ENCODE measurements at places on chromosomes 3 and 15.

- no peak for DNase-seq
These were observed 95.9 kb upstream of the RNF7 start for GRCh38 chr3:141642215-141642614.

- no peak for DNase-seq
These were observed 263.3 kb downstream of the CLSTN2 start for GRCh38 chr3:140198242-140198641.

- DNase-seq: no peak
These were observed 14.3 kb downstream of the FLNB start for GRCh38 chr3:58022490-58022889.

DNA sequence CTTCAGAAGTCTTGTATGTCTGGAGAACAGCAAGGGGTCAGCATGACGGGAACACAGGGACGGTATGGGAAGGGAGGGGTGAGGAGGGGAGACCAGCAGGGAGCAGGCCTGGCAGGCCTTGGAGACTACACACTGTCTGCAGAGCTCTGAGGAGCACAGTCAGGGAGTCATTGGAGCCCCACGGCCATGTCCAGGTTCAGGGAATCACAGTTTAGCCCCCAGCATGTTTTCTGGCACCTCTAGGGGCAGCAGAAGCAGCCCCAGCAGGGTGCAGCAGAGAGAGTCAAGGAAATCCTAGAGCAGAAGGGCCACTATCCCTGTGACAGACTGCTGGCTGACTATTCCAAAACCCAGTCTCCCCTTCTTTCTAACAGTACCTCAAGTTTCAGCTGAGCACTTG lies 3.2 kb downstream of the LAMP3 start:
- no peak for DNase-seq

DNA sequence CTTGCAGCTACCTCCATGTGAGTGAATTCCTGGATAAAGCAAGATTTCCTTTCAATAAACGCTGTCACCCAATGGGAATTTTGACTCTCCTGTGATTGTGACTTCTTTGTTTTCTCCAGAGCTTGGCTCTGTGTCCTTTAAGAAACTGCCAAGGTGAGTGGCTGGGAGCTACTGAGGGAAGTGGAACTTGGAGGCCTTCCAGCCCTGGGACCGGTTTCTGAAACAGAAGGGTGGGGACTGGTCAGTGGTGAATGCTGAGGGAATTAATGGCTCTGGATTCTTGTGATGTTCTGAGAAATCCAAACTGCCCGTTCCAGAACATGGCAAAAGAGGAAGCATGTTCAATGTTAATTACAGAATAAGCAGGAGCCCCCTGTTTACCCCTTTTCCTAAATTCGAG lies 41.1 kb upstream of the MYZAP start:
- no peak for DNase-seq

GRCh38 chr3:117756563-117756962 lies 1047.0 kb downstream of the TUSC7 start:
- no peak for DNase-seq

GRCh38 chr15:66502491-66502890 lies 2.2 kb downstream of the RPL4 start:
- no peak for DNase-seq

GRCh38 chr3:11807686-11808085 lies 39.0 kb downstream of the TAMM41 start:
- no peak for DNase-seq

- DNase-seq: no peak
These were observed 3.9 kb downstream of the GRM2 start for GRCh38 chr3:51710631-51711351.

GRCh38 chr3:111434941-111435622 lies 106.9 kb upstream of the CD96 start:
- no peak for DNase-seq

DNA sequence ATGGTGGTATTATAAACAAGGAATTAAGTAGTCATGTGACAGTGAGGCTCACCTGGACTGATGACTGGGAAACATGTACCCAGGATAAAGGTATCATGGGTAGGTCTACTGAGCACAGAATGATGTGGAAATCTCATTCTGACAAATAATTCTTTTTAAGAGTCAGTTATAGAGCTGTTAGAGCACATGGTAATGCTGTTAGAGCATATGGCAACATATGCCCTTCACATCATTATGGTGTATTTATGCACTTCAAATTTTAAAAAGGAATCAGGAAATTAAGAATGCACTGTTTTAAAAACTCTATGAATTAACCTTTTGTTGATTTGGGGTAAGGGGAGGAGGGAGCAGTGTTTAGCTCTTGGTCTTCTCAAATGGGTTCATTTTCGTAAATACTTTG lies 1.7 kb downstream of the SLC6A20 start:
- DNase-seq: no peak

DNA sequence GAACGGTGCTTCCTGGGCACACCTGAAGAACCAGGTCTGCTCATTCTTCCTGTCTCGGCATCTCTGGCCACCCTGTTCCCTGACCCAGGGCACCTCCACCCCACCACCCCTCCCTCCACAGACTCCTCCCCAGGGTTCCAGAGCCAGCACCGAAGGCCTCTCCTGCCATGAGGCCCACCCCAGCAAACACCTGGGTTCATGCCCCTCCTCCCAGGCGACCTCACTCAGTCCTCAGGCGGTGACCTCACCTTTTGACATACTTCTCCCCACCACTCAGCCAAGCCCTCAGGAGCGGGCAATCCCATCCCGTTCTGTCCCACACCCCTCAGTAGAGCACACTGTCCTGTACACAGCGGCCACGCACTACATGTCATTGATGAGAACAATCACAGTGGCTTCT lies 72.3 kb downstream of the RPN1 start:
- no peak for DNase-seq

DNA sequence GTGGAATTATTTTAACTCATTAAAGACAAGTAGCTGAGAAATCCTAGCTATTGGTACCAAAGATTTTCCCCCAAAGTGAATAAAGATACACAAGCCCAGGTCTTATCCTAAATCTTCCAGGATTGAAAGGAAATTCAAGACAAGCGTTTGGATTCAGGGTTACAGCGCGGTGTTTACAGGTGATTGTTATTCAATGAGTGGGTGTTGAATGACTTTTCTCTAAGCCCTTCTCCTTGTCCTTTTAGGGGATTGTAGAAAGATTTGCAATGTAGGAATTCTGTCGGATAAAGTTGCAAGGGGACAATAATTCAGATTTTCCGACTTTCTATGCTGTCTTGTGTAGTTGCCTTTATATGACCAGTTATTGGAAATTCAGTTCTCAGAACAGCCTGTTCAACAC lies 57.2 kb downstream of the USP13 start:
- DNase-seq: no peak

DNA sequence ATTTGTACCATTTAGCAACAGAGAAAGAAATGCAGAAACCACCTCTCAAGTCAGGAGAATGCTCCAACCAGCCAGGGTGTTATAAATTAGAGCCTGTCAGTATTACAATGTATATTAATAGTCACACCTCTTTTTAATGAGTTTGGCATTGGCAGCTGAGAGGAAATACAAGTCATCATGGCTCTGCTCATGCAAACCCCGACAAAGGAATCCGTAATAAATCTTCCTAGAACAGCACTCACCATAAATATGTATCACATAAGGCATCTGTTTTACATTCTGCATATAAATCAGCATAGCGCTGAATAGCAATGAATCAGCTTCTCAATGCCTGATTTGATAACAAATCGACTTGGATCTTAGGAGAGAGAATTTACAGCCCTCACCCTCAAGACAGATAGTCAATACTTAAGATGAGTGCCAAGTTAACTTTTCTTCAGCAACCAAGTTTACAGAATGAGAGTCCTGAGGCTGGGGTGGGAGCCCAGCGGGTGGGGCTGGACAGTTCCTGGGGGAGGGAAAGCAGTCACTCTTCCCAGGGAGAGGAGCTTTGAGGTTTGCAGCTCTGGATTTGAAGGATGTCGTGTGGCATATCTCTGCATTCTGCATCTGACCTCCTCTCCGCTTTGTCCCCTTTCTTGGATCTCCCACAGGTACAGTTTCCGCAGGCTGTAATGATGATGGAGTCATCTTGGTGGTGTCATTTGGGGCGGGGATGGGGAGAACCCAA lies 1034.4 kb upstream of the NR2F2 start:
- no peak for DNase-seq

- DNase-seq: no peak
These were observed 71.5 kb upstream of the GALNT15 start for GRCh38 chr3:16102905-16103364.

- DNase-seq: no peak
These were observed 985.7 kb downstream of the SQOR start for GRCh38 chr15:46620392-46621013.

GRCh38 chr15:70710714-70711113 lies 52.6 kb downstream of the UACA start:
- DNase-seq: no peak

GRCh38 chr3:65659396-65659795 lies 379.3 kb downstream of the MAGI1 start:
- no peak for DNase-seq

GRCh38 chr15:35108453-35108852 lies 23.4 kb upstream of the NANOGP8 start:
- DNase-seq: no peak

GRCh38 chr3:171640520-171641412 lies 169.5 kb downstream of the PLD1 start:
- DNase-seq: no peak

- no peak for DNase-seq
These were observed 133.2 kb upstream of the DAZL start for GRCh38 chr3:16738451-16738850.

DNA sequence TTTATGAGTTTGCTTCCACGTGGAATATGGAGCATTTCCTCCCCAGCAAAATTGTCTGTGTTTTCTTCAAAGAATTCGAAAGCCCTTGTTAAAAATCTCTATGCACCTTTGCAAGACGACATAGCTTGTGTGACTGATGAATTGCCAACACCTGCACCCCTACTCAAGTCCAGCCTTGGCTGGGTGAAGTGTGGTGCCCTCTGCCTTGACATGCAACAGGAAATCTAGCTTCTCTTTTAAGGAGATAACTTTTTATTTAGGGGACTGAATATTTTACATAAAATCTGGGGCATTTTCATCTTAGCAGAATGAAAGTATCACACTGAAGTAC lies 647 bp downstream of the HMG20A start:
- no peak for DNase-seq

- no peak for DNase-seq
These were observed 46.3 kb downstream of the ZBTB20 start for GRCh38 chr3:115100806-115101205.
